ENCODE measurements at places on chromosomes 2 and 18.

- peak; percentile 61 for DNase-seq
Measured at GRCh38 chr2:86336675-86337243, 667 bp downstream of the REEP1 start.

DNA sequence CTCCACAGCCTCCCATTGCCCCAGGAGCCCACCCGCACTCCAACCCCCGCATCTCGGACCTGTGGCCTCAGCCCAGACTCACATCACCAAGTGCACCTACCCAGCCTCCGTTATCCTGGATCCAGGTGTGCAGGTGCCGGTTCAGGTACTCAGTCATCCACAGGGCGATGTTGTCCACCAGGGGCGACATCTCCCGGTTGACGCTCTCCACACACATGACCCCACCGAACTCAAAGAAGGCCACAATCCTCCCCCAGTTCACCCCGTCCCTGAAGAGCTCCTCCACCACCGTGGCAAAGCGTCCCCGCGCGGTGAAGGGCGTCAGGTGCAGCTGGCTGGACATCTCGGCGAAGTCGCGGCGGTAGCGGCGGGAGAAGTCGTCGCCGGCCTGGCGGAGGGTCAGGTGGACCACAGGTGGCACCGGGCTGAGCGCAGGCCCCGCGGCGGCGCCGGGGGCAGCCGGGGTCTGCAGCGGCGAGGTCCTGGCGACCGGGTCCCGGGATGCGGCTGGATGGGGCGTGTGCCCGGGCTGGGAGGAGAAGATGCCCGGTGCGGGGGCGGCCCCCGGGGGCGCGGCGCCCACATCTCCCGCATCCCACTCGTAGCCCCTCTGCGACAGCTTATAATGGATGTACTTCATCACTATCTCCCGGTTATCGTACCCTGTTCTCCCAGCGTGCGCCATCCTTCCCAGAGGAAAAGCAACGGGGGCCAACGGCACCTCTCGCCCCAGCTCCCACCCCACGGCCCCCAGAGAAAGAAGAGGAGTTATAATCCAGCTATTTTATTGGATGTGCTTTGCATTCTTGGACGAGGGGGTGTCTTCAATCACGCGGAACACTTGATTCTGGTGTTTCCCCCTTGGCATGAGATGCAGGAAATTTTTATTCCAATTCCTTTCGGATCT is 1.3 kb downstream of the BCL2 start:
- peak; percentile 89 for DNase-seq

DNA sequence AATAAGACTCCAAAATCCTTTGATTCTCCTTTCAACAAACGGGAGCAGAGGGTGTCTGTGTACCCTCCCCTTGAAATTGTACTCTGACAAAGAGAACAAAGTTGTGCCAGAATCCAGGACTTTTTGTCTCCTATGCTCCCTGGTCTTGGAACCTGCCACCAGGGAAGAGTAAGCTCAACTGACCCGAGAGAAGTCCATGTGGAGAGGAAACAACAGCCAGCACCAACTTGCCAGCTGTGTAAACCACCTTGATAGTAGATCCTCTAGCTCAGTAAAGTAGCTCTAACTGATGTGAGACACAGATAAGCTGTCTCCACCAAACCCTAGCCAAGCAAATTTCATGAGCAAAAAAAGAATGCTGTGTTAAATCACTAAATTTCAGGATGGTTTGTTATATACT is 46.9 kb downstream of the LNPK start:
- DNase-seq: no peak

GRCh38 chr2:173399229-173399628 is 44.6 kb downstream of the CDCA7 start:
- no peak for DNase-seq

GRCh38 chr2:45964223-45964841 is 312.9 kb downstream of the PRKCE start:
- peak; percentile 44 for DNase-seq

GRCh38 chr18:69948256-69948655 is 583 bp upstream of the CD226 start:
- no peak for DNase-seq

GRCh38 chr2:224958462-224958857 is 83.8 kb downstream of the DOCK10 start:
- no peak for DNase-seq

DNA sequence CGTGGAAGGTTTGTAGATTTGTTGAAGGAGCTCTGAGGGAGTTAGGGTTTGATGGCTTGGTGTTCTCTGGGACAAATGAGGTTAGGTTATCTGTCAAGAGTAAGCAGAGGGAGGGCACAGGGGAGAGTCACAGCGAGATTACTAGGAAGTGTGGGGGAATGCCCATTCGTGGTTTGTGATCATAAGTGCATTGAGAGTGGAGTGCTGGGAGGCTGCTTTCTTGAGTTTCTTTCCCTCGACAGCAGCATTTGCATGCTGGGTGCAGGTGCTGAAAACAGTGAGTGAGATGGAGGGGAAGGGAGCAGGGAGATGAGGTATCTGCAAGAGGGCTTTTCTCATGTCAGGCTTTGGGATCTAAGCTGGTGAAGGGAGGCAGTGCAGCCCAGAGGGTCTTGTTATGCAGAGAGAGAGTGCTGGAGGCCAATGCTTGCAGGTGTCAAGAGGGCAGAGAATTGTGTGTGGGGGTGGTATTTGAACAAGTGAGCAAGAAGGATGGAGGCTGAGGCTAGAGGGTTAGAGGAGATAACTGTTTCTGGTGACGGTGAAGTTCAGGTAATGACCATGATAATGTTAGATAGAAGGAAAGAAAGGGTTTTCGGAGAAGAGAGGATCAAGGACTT is 8.8 kb downstream of the RALB start:
- peak; percentile 66 for DNase-seq

DNA sequence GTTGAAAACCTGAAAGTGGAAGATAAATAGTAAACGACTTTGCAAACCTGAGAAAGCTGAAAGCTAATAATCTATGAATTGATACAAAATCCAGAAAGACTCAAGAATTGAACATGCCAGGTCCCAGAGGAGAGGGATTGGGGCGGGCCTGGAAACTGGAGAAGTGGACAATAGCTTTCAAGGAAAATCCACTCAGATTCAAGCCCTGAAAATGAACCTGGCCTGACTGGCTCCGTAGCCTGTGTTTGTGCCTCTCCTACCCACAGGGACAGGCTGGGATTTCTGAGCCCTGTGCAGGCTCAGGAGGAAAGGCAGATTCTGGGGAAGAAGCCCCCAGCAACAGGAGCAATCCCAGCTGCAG is 274.8 kb upstream of the HS6ST1 start:
- no peak for DNase-seq

DNA sequence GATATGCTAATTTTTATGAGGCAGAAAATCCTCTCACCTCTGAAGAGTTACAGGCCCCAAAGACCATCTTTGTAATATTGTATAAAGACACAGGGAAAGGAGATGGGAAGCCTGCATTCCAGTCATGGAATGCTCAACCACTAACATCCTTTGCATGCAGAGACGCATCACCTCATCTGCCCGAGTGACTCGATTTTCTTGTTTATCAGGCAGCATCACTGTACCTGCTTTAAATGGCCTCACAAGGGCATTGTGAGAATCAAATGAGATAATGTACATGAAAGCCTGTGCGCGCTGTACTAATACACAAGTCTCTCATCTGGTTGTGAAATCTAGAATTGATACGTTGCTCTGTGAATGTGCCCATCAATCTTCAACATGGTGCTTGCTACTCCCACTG is 10.2 kb upstream of the TMEM247 start:
- DNase-seq: no peak

- no peak for DNase-seq
Measured at GRCh38 chr2:3523551-3524041, 4.3 kb upstream of the ADI1 start.

DNA sequence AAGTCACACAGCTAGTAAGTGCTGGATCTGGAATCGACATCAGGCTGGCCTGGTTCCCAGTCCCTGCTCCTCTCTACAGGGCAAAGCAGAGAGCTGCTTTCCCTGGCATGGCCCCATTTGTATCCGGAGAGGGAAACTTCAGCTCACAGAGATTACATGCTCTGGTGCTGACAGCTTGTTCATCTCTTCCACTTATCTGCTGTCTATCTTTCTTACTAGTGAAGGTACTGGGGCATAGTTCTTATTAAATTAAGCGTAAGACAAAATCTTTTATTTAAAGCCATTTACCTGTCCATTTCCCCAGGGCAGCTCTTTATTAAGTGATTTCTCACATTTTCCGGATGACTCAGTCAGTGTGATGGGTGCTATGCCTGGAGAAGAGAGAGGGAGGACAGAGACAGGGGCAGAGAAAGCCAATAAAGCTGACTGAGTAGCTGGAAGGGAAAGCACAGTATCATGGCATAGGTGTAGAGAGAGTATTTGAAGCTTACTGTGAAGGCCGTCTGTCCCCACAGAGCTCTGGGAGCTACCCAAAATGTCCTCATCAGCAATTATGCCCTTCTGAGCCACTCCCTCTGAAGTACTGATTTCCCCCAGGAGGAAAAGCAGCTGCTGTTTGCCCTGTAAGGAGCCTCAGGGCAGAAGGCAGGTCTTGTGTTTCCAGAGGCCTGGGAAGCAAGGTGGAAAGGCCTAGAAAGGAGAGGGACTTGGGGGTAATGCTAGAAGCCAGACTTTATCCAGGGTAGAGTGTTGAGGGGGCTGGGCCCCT is 44.1 kb upstream of the EPAS1 start:
- DNase-seq: no peak

- DNase-seq: no peak
Measured at GRCh38 chr2:8620611-8621382, 61.1 kb upstream of the ID2 start.

GRCh38 chr2:68231061-68231372 is 21.3 kb downstream of the PPP3R1 start:
- DNase-seq: no peak

GRCh38 chr2:62474176-62474575 is 31.8 kb downstream of the TMEM17 start:
- no peak for DNase-seq

- no peak for DNase-seq
Measured at GRCh38 chr2:7333960-7334493, 416.8 kb downstream of the RNF144A start.

DNA sequence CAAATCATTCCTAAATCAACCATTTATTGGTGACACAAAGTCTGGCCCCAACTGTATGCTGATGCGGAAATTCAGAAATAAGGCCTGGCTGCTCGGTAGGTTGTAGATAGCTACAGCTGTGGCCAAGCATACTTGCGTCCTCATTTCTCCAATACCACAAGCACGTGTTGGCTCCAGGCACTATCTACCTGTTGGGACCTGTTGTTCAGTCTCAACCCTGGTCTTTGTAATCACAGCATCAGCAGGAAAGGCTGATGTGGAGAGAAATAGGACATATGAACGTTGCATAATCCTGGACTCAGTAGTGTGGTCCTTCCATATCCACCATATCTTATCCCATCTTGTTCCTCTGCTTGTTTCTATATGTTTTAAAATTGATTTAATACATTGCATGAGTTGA is 212.6 kb downstream of the PMAIP1 start:
- DNase-seq: no peak

DNA sequence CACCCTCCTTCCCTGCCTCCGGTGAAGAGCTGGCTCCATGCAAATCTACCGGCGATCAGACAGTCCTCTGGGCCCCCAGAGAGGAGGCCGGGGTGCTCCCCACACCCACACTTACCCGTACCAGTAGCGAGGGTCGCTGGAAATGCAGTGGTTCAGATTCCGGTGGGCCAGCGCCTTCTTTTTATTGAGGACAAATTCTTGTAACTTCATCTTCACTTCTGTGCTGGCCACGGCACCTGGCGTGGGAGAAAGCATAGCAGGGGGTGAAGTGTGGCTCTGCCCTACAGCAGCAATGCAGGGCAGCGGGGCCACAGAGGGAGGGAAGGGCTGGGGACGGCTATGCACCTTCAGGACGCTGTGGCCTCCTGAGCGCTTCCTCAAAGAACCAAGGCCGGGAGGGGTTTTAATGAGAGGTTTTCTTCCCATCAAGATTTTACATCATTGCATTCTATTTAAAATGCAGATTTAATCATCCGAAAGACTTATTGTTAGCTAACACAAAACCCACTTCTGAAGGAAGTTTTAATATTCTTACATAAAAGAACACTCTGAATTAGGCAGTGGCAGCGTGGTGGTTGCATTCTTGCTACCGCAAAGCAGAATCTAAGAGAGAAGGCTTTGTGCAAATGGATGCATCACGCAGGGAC is 237.0 kb downstream of the HDAC4 start:
- DNase-seq: no peak

DNA sequence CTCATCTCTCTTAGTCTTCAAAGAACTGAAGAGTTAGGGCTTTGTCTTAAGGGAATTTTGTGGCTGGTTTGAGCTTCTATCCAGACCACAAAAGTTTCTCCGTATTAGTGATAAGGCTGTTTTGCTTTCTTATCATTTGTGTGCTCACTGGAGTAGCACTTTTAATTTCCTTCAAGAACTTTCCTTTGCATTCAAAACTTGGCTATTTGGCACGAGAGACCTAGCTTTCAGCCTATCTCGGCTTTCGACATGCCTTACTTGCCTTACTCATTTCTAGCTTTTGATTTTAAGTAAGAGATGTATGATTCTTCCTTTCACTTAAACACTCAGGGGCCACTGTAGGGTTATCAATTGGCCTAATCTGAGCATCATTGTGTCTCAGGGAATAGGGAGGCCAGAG is 29.9 kb downstream of the HDHD2 start:
- no peak for DNase-seq

- DNase-seq: no peak
Measured at GRCh38 chr2:62208074-62208757, 12.3 kb downstream of the B3GNT2 start.

GRCh38 chr2:121044412-121044811 is 240.6 kb downstream of the TFCP2L1 start:
- DNase-seq: no peak

GRCh38 chr18:31513189-31513935 is 15.4 kb downstream of the DSG2 start:
- no peak for DNase-seq

DNA sequence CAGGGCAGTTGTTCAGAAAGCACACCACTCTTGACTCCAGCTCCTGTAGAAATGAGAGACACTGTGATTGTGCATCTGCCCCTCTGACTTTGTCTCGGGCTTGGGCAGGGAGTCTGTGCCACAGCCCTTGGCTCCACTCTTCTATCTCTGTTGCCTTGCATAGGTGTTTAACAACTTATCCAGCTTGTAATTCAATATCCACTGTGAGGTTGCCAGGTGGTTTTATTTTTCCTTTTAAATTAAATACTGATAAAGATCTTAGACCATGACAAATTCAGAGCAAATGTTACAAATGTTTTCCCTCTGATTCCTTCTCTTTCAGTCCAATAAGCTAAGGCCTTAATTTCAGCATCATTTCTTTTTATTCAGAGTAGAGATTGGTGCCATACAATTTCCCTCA is 421.7 kb downstream of the STK39 start:
- no peak for DNase-seq

GRCh38 chr2:62340994-62341484 is 145.1 kb downstream of the B3GNT2 start:
- DNase-seq: no peak
